ENCODE measurements at places on chromosomes 12 and 14.

DNA sequence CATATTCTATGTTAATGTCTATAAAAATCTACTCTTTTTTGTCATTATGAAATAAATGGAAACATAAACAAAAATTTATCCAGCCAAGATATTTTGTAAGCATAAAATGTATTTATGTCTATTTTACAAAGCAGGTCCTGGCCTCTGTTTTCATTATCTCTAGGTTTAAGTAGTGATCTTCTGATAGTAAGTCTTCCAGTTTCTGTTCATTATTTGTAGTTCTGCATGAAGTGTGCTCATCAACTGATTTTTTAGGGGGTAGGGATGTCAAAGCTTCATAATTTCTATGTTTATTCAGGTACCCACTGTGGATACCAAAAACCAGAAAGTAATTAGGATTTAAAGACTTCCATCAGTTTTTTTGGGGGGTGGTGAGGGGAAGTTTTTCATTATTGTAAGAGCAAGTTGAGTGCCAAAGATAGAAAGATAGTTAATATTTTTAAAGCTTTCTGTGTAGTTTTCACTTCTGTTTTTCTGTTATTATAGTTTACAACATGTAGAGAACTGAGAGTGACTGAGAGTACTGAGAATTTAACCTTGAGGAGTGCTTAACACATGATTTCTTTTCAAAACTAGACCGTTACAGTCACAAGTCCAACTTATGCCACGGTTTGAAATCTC lies 30.6 kb upstream of the LMO3 start:
- DNase-seq: no peak

- DNase-seq: no peak
Measured at GRCh38 chr12:101909646-101910045, 32.3 kb downstream of the DRAM1 start.

GRCh38 chr14:95666450-95666849 lies 19.8 kb upstream of the TCL1B start:
- DNase-seq: no peak

DNA sequence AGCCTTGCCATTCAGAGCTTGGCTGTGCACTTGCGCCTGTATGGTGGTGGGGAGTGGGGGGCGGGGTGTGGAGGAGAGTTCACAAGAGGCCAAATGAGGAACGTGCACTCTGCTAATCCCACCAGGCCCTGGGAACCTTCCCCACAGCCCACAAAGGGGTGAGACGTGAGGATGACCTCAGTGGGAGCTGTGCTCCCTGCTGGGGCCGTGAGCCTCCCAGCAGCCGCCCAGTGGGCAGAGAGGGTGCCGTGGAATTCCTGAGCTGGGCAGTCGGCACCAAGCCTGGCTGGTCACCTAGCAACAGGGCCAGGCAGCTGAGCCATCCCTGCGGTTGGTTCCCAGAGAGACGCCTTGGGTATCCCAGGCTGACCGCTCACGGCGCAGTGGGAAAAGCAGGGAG lies 53.7 kb downstream of the CCNK start:
- DNase-seq: no peak

- no peak for DNase-seq
Measured at GRCh38 chr12:82931349-82932116, 244.8 kb downstream of the TMTC2 start.

DNA sequence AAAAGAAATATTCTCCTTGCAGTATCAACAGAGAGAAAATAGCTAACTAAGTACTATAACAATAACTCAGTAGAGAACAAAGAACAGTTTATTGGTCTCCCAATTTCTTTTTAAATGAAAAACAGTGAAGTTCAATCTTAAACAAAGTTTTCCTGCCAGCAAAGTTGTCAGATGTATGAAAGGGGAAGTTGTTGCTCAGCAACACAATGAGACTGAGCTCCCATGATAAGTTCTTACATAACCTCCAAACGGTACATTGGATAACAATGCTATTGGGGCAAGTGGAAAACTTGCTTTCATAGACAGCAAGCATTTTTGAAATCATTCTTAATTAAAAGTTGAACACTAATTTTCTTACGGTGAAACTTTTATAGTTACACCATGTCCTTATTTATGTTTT lies 94.9 kb downstream of the ALG10B start:
- no peak for DNase-seq

GRCh38 chr12:124774462-124775167 lies 89.0 kb downstream of the SCARB1 start:
- no peak for DNase-seq

GRCh38 chr14:104813286-104813685 lies 12.4 kb downstream of the ZBTB42 start:
- DNase-seq: no peak

- DNase-seq: no peak
Measured at GRCh38 chr14:75568140-75568539, 10.3 kb upstream of the FLVCR2 start.

DNA sequence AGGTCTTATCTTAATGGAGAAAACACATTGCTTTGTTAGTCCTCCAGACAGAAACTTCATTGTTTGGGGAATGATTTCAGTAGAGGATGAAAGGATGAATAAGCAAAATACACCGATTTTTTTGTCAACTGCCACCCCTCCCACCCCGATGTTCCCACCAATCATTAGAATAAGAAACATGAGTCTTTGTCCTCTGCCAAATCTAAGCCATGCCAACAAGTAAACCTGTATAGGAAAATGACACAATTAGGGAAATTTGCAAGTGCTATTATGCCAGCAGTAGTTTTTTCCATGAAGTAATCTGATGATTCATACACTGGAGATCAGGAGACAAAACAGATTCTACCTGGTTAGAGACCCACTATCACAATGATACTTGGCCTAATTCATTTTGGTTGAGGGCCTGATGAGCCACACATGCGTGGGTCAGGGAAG lies 35.9 kb downstream of the FLRT2 start:
- DNase-seq: no peak

- no peak for DNase-seq
Measured at GRCh38 chr14:104993306-104993705, 7.7 kb downstream of the CLBA1 start.

DNA sequence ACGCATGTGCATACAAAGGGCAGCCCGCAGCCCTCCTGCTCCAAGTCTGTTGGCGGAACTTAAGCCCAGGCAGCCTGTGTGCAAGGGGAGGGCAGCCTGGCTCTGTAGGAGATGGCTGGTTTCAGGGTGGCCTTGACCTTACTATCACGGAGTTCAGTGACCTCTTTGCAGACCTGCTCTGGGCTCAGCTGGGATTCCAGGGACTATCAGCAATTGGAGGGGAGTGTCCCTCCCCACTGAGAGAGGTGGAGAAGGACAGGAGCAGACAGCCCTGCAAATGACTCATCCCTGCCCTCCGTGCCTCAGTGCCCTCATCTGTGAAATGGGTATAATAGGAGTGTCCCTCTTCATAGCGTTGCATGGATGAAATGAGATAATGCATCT lies 66.2 kb upstream of the DLK1 start:
- DNase-seq: no peak

DNA sequence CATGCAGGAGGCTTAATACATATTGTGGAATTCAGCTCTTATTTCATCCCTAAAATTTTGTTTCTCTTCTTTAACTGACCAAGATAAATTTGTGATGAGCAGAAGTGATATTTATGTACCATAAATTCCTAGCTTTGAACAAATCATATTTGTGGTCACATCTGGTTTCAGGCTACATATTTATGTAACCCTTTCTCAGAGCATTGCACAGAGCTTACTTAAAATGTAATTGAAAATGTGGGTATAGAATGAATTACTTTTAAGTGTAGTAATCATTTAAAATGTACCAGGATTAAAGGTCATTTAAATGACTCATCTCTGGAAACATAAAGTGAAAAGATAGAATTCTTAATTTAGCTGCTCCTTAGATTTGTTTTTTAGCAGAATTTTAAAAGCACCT lies 129.9 kb upstream of the FRMD6 start:
- DNase-seq: no peak

DNA sequence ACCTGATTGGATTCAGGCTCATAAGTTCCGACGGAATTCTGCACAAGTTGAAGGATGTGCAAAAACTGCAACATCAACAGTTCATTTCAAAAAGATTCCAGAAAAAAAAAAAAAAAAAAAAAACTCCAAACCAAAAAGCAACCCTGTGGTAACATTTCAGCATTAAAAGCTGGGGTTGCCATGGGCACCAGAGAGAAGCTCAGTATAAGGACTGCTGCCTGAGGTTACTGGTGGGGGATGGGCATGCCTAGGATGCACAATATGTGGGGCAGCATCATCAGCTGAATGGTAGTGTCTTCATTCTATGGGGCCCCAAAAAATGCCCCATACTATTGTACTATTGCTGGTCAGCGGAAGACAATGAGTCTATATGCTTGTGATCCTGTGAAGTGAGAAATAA lies 44.7 kb downstream of the MBIP start:
- DNase-seq: no peak

DNA sequence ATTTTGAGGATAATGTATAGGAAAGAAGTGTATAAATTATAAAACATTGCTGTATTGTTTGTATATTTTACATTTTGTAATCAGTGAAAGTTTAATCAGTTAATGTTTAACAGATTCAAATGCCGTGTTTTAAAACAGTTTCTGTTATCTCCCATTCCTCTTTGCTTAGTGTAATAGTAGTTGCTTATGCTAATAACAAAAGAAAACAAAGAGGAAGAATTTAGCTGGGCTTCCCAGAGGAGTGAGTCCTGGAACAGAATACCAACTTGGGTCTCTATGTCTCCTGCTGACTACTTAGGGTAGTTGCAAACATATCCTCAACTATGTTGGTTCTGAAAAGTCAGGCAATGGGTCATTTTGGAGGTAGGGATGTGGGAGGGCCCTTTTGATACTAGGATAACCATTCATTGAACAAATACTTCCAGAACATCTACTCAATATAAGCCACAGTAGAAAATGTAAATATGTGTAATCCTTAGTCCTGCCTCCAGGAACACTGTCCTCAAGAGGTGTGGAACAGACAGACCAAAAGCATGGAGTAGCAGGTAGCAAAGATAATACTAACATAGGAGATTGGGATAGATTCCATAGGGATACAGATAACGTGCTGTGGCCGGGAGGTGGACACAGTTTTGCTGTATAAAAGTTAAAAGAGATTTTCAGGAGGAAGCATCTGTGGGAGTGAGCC lies 36.1 kb upstream of the EVL start:
- peak; percentile 36 for DNase-seq

- DNase-seq: peak; percentile 7
Measured at GRCh38 chr12:21852251-21852650, 77.7 kb upstream of the KCNJ8 start.
